ENCODE measurements at places on chromosomes 7 and 10. TPM values are rescaled to one million over a fixed set of nuclear protein-coding genes. Genes with fewer than 3 reads are reported as not detected.
A peak's percentile ranks its signal among the peaks of the same experiment; 100 is the strongest.

DNA sequence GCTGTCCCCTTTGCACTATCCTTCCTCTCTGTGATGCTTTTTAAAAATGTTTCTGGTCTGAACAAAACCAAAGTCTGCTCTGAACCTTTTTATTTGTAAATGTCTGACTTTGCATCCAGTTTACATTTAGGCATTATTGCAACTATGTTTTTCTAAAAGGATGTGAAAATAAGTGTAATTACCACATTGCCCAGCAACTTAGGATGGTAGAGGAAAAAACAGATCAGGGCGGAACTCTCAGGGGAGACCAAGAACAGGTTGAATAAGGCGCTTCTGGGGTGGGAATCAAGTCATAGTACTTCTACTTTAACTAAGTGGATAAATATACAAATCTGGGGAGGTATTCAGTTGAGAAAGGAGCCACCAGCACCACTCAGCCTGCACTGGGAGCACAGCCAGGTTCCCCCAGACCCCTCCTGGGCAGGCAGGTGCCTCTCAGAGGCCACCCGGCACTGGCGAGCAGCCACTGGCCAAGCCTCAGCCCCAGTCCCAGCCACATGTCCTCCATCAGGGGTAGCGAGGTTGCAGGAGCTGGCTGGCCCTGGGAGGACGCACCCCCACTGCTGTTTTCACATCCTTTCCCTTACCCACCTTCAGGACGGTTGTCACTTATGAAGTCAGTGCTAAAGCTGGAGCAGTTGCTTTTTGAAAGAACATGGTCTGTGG, 11.4 kb upstream of the CSGALNACT2 start:
- DNase-seq: no peak

DNA sequence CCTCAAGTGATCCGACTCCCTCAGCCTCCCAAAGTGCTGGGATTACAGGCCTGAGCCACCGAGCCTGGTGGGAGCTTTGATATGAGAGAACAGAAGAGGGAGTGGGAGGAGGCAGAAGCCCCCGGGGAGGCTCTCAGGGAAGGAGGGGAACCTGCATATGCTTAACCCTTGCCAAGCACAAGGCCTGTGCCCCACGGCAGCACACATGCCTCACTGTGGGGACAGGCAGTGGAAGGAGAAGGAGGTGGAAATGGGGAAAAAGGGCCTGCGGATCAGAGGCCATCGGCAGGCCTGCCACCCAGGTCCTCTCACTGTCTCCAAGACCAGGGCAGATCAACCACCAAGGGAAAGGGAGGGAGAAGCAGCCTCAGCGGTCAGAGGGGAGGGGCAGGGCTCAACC, 7.2 kb upstream of the GRID1 start:
- no peak for DNase-seq

GRCh38 chr10:110207011-110207804, at the start of gene MXI1:
MXI1 (plus strand) TSS chr10:110207605; CDS start chr10:110207809, 204 bp downstream.
- DNase-seq: peak; percentile 45

ZNF804B gene
- polyA plus RNA-seq: 0.21 TPM

WDFY4 gene
- polyA plus RNA-seq: 2.5 TPM

GRCh38 chr7:7563813-7564212, 2.9 kb upstream of the MIOS start:
- DNase-seq: no peak

- DNase-seq: no peak
These were observed 20.5 kb upstream of the MRC1 start for GRCh38 chr10:17788646-17789045.

DNA sequence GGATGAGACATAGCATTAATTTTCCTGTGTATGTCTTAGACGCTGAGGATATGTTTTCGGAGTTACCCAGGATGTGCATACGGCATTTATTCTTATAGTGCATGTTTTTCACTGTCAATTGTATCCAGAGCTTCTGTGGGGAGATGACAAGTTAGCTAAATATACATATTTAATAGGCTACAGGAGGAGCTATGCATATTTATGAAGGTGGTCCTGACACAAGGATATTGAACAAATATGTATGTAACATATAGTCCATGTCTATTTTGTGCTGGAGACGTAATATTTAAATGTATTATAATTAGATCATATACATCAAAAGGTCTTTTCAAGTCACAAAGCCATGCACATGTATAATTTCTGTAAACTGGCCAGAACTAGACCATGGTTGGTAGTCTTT, 16.0 kb downstream of the IL6 start:
- DNase-seq: no peak

ORAI2 gene
- 16.7 TPM for polyA plus RNA-seq

DNA sequence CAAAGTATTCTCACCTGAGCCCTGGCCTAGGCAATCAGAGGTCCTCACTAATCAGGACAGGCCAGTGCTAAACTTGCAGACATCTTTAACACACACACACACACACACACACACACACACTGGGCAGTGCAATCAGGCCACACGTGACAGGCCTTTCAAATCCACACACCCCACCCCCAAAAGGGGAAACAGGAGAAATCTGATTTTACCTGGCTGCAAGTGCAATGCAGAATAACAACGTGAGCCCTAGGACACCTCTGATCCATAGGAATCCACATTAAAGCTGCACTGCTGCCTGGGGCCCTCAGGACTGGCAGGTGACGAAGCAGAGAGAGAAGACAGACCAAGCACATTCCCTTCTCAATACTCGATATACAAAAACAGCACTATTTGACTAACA, 218.9 kb downstream of the FAM107B start:
- no peak for DNase-seq

DNA sequence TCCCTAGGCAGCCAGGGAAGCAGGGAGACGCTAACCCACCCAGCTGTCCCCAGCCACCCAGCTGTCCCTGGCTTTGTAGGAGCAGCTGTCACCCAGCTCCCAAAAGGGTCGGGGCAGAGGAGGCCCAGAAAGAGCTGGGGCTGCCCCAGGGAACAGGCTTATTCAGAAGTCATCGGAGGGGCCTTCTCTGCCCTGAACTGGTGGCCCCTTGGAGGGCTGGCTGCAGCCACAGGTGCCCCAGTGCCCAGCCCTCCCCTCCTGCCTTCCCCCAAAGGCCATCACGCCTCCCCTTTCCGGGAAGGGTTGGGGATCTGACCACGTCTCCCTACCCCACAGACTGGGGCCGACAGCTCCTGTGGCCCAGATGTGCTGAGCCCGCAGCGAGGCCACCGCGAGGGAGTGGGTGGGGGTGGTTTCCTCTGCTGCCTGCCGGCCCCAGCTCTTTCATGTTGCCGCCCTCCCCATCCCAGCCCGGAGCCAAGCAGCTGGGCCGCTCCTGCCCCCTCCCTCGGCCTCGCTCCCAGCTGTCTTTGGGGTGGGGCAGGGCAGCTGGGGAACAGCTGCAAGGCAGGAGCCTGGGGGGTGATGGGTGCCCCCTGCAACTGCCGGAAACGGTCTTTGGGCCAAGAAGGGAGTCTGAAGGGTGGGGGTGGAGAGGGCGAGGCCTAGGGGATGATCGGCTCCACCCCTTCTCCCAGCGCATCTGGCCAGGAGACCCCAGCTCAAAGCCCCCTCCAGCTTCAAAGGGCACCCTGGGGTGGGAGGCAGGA, 16.8 kb downstream of the TRIM8 start:
- DNase-seq: no peak

DNA sequence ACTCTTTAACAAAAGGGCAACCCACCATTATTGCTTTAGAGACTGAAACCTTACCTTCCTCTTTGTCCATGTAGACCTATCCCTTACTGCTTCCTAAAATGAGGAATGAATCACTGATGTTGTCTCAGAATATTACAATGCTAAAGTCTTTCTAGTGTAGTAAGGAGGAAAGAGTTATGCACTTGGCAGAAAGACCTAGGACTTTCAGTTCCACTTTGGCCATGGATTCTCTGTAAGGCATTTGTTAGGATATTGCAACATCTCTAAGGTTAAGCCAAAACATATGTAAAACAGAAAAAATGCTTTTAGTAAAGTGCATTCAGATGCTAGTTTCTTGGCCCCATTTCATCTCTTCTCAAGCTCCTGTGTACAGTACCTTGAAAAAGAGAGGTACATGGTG, 230.9 kb downstream of the PARD3 start:
- no peak for DNase-seq

DNA sequence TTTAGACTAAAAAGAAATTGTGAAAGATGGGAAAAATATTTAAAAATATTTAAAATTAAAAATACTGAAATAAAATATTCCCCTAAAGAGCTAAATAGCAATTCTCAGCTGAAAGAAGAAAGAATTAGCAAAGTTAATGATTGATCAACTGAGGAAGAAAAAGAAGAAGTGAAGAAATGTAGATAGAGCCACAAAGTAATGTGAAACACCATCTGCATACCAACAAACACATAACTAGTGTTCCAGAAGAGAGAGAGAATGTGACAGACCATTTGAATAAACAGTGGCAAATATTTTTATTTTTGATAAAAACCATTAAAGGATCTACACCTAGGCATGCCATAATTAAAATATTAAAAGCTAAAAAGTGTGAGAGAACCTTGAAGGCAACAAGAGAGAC, 784.5 kb upstream of the ZWINT start:
- DNase-seq: no peak

DNA sequence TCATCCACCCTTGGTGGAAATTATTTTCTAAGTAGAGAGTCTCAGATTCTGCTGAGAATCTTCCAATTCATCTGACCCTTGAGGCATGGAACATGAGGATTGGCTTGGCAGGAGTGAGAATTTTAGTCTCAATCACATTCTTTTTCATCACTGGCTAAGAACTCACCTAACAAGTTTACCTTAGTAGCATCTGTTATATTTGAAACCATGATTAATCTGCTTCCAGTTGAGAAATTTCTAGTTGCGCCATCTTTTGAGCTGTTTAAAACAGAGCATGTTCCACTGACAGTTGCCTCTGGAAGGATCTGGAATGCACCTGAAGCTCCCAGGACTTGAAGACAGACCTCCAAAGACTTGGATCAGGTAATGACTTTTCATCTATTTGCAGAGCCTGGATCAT, at the start of gene LIPK:
Gene LIPK, plus strand, starts transcription at position 292 of the 400 bp plus-strand sequence. CDS start 18,295 bp downstream, outside the sequence.
- no peak for DNase-seq

- DNase-seq: no peak
These were observed 43.1 kb upstream of the ST8SIA6 start for GRCh38 chr10:17497446-17498030.

NUTM2A gene
- polyA plus RNA-seq: 2.8 TPM
